COR-L47 (cell line): ENCODE measurements at places on chromosomes 13 and 19.

DNA sequence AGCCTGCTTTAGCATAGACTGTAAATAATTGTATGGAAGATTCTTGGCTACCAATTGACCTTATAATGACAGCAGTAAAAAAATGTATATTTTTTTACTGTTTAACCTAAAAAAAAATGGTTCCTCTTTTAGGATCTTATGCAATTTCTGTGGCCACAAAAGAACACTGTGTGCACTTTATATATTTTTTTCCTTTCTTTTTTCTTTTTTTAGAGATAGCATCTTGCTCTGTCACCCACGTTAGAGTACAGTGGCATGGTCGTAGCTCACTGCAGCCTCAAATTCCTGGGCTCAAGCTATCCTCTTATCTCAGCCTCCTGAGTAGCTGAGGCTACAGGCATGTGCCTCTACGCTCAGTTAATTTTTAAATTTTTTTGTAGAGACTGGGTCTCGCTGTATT, 6.1 kb downstream of the FLT3 start:
- no peak for DNase-seq

- no peak for DNase-seq
Observed at GRCh38 chr13:20633802-20634201, 66.8 kb downstream of the IFT88 start.

DNA sequence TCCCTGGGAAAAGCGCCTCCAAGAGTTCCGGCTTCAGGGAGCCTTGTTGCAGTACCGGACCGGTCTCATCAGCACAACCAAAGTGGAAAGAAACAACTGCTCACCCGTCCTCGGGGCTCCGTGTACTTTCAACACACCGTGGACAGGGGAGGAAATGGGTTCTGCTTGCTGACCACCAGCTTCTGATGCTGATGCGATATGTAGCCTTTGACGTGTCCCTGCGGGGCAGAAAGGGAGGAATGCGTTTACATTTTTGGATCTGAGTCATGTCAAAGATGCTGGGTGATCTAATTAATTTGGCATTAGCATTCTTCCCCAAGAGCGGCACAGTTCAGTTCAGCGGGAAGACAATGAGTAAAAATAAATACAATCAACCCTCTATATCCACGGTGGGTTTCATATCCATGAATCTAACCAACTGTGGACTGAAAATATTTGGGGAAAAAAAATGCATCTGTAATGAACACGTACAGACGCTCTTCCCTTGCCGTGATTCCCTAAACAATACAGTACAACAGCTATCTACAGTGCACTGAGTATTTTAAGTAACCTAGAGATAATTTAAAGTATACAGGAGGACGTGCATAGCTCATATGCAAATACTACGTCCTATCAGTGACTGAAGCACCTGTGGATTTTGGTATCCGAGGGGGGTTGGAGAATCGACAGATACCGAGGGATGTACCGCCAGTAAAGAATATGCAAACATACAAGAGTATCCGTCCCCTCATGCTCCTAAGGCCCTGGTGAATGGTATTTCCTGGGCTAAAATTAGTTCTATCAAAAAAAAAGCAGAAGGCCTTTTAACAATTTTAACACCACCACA, 19.8 kb downstream of the PROZ start:
- no peak for DNase-seq

- DNase-seq = no peak
Observed at GRCh38 chr19:14614099-14614412, 31.2 kb downstream of the CLEC17A start.

DNA sequence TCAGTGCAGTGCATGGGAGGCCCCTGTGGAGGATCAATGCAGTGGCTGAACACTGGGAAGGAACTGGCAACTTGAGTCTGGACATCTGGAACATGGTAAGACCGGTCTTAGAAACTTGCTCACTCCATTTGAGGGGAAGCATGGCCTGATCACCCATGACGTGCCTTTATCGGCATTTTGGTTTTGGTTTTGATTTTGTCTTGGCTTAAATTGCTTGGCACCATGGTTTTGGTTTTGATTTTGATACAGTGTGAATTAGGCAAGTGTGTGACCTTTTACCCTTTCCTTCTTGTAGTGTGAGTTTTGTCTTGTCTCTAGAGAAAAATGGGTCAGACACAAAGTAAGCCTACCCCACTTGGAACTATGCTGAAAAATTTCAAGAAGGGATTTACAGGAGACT, 77.3 kb downstream of the ZNF486 start:
- DNase-seq = no peak

DNA sequence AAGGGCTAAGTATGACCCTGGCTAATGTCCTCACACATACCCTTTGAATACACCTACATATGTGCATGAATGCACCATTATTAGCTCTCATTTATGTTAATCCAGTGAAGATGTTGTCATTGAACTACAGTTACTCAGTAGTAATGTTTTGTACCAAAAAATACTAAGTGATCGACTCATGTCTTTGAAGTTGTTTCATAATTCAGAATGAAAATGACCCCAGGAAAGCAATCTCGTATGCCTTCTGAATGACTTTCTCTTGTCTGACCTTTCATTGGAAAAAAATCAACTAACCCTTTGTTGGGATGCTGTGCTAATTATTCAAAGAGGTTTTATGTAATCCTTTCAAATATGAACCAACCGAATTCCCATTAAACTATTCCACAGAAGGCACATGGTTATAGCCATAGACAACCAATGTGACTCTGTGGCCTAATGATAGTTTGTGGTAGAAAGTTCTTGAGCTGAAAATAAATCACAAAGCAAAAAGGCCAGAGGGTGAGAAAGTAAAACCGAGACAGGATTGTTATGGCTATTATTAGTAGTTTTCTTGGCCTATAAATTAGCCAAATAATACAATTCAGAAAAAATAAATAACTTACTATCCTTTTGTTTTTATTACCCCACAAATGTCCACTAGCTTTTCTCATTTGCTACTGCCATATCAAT, 86.8 kb upstream of the STARD13 start:
- no peak for DNase-seq

- peak; percentile 62 for DNase-seq
Observed at GRCh38 chr13:95301968-95302393, 730 bp upstream of the ABCC4 start.

- peak; percentile 90 for DNase-seq
Observed at GRCh38 chr13:106533101-106533942, 2.1 kb downstream of the EFNB2 start.

DNA sequence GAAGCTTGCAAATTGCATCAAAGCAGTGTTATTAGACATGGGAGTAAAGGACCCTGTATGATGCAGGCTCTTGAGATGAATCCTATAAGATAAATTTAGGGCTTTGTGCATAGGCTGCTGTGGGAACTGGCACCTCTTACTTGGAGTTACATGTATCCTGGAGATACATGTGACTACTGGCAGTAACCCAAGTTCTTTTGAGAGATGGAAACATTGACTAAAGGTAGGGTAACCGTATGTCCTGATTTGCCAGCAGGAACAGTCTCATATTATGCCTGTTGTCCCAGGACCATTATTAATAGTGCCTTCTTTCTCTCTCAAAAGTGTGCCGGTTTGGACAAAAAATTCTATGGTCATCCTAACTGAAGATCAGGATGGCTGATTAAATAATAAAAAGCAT, 195.4 kb downstream of the LACC1 start:
- DNase-seq = no peak

DNA sequence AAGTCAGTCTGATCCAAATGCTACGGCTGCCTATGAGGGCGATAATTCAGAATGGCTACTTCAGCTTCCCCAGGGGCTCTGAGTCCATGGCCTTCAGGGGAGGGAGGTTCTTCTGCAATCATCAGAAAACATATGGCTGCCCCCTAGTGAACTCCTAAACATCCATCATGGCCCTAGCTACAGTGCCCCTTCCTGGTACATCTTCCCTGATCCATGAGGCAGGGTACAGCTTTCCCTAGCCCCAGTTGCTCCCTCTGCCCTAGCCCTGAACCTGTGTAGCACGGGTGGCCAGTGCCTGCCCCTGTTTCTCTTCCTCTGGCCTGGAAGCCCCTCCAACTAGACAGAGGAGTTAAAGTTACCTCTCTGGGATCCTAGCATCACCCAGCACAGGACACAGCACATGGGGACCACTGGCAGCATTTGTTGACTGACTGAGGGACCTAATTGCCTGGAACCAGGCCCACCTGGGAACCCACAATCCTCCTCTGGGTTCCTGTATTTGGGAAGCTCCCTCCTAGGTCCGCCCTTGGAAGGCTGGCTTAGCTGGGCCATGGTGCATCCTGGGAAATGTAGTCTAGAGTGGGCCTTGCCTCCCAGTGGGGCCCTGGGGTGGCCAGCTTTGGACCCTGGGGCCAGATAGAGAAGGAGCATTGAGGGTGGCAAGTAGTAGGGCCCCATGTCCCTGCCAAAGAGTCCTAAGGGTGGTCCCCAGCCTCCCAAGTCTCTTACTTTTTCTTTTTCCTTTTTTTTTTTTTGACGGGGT, 17.7 kb upstream of the SEMA6B start:
- no peak for DNase-seq

- no peak for DNase-seq
Observed at GRCh38 chr13:49454388-49455006, 10.4 kb downstream of the SETDB2 start.

DNA sequence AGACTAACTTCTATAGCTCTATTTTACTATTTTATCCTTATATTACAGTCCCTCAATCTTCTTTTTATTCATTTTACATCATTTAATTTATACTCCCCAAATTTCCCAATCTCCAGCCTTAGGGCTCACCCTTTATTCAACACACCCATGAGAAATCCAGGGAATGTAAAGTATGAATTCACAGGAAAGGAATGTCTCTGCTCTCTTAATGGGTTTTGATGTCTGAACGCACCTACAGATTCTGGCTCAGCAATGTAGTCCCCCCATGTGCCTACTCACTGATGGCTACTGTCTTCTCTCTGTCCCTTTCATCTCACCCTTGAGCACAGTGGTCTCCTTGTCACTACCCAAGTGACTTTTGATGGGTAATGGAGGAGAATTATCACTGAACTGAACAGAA, 32.8 kb downstream of the TNFSF13B start:
- no peak for DNase-seq

- DNase-seq = peak; percentile 56
Observed at GRCh38 chr13:71801781-71802180, 65.2 kb downstream of the DACH1 start.

DNA sequence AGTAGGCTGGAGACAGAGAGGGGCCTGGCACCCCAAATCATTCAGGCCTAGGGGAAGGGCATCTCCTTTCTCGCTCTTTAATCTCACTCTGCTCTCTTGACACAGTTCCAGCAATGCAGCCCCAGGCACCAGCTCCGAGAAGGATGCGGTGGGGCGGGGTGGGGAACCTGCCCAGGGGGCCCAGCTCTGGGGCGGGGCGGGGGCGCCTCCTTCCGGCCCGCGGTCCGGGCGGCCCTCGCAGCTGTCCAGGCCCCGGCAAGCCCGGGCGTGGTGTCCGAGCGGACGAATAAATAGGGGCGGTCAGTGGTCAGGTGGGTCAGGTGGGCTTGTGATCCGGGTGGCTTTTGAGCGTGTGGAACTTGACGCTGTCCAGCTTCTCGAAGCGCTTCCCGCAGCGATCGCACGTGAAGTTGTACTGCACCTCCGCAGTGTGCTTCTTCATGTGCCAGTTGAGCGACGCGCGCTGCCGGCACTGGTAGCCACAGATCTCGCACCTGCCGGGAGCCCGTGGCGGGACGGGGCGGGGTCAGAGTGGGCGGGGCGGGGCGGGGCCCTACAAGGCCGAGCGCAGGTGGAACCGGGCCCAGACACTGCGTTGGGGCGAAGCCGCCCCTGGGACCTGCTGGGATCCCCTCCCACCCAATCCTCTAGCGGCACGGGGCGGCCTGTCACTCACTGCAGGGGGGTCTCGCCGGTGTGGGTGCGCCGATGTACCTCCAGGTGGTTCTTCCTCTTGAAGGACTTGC, 2.7 kb upstream of the ELAVL3 start:
- no peak for DNase-seq

- DNase-seq = no peak
Observed at GRCh38 chr13:102968572-102969228, 97.5 kb downstream of the SLC10A2 start.

DNA sequence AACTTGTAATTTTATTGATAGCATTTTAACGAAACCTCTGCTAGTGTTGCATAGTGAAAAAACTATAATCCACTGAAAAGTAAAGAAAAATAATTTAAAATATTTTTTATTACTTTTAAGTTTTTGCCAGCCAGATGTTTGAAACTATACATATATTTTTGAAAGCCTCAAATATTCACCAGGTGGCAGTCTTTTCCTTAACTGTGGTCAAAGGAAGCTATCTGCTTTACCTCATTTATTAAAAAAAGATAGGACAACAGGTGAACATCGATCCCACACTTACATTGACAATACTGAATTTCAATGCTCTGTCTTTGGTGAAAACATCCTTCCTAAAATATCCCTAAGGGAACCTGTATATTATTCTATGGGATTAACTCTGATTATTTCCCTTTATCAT, 100.5 kb downstream of the TRPC4 start:
- DNase-seq = peak; percentile 24

DNA sequence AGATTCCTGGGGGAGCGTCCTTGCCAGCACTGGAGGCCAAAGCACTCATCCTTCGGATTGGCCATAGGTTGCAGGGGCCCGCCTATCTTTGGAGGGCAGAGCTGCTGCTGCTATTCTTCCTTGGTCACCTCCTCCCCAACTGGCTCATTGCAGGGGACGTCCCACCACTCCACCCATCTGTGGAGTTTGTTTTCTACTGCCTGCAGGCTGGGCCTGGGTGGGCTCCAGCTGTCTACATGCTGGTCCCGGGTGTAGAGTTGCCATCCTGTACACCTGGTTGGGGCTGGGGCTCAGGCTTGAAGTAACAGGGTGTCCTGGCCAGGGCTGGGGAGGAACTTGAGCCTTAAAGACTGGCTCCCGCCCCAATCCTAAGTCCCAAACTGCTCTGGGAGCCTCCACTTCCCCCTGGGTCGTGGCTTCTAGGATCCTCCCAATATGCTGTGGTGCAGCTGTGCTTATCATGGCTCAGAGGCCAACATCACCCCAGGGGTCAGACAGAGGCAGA, 2.1 kb downstream of the RNF225 start:
- DNase-seq = no peak

DNA sequence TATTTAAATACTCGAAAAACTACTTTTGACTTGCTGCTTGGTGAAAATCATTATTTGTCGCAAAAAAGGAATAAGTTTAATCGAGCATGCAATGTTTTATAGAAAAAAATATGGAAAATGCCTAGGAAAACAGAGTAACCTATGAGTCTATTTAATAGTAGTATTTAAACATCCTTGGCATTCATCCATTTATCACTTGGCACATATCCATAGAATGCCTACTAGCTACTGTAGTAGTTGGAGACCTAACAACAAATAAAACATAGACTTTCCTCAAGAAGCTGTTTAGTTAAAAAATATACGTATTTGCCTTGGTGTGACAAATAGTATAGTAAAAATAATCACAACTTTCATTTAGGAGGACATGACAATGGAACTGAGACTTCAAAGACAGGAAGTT, 302.1 kb downstream of the DIAPH3 start:
- DNase-seq = no peak
